SW480 (cell line): ENCODE measurements at places on chromosomes 12 and 14.

DNA sequence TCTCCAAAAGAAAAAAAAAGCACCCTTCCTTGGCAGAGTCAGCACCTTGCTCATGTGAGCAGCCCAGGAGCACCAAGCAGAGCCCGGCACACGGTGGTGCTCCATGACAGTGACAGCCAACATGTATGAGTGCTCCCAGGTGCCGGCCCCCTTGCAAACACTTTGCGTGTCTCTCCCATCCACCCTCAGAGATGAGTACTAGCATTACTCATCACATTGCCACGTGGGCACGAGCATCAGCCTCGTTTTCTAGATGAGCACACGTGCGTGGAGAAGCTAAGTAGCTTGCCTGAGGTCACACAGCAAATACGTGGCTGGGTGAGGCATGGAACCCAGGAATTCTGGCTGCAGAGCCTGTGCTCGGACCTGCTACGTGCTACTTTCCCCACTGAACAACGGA, 177.9 kb upstream of the PRMT8 start:
- no peak for DNase-seq

DNA sequence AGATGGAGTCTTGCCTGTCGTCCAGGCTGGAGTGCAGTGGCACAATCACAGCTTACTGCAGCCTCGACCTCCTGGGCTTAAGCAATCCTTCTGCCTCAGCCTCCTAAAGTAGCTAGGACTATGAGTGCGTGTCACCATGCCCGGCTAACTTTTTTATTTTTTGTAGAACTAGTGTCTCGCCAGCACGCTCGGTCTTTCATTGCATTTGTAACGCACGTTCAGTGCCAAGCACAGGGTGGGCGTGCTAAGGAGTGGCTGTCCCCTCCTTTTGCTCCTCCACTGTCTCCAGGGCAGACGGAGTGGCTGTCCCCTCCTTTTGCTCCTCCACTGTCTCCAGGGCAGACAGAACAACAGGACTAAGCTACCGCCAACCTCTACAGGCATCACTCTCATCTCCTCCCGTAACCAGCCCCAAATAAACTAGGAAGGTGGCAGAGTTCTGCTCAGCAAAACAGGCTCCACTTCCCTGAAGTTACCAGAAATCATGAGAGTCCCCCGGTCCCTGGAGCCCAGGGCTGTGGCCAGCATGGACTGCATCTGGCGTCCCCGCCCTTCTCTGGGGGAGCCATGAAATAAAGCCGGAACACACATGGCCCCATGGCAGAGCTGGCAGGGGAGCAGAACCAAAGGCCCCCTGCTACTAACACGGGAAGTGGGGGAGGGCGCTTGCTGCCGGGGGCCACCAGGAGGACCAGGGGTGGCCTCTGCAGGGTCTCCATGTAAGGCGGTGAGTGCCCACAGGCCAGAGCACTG, 60.2 kb downstream of the CCDC88C start:
- no peak for DNase-seq

DNA sequence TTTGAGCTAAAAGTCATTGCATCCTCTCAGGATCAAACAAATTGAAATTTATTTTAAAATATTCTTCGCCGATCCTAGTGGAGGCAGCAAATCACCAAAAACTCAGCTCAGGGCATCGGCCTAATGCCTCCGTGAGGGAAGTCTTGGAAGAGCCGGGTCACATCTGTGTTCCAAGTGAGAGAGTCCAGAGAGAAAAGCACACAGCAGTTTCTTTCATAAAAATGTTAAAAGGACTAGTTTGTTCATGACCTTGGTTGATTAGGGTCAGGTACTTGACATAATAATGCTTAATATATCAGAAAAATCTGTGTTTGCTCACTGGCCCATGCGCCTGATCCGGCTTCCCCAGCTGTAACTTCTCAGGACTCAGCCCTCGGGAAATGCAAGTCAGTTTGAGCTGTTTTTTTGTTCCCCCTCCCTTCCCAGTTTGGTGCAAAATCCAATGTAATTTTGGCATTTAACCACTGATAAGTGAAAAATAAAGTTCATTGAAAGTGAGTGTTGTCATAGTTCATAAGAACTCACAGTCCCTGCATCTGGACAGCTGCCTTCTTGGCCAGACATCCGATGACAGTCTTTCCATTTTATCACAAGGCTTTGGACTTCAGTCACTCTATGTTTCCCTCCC, 161.7 kb downstream of the CAND1 start:
- no peak for DNase-seq

- DNase-seq = no peak
Observed at GRCh38 chr12:114504311-114504710, 98.4 kb upstream of the TBX5 start.
